Activated B cell treated with CpG ODN at 0.5 μM for 24 hours (primary cell): ENCODE measurements at places on chromosomes 2 and 18. TPM values are rescaled to one million over a fixed set of nuclear protein-coding genes. Genes with fewer than 3 reads are reported as not detected.

ELOA2 gene
- not detected in 2 replicates for total RNA-seq

- no peak overlapping the region for H3K27ac ChIP-seq
- H3K36me3 ChIP-seq: no peaks in the 10 kb centered on the region
- H3K4me1 ChIP-seq: no peaks in the 10 kb centered on the region
- no peak overlapping the region for H3K4me3 ChIP-seq
These were observed 233.7 kb downstream of the MYCN start for GRCh38 chr2:16173893-16174692.

- DNase-seq: no peak
- peaks cover 18% of the 10 kb centered on the region for H3K4me1 ChIP-seq
- peaks cover 3% of the 10 kb centered on the region for H3K27me3 ChIP-seq
- no peak overlapping the region for H3K27ac ChIP-seq
- no peak overlapping the region for H3K4me3 ChIP-seq
These were observed 35.4 kb downstream of the INSIG2 start for GRCh38 chr2:118123561-118124232.

GRCh38 chr2:181679544-181679979, 755 bp downstream of the NEUROD1 start:
- peaks cover 63% of the 10 kb centered on the region for H3K27me3 ChIP-seq
- no peak overlapping the region for H3K4me3 ChIP-seq
- no peak overlapping the region for H3K27ac ChIP-seq
- DNase-seq: no peak
- no peaks in the 10 kb centered on the region for H3K36me3 ChIP-seq

DNA sequence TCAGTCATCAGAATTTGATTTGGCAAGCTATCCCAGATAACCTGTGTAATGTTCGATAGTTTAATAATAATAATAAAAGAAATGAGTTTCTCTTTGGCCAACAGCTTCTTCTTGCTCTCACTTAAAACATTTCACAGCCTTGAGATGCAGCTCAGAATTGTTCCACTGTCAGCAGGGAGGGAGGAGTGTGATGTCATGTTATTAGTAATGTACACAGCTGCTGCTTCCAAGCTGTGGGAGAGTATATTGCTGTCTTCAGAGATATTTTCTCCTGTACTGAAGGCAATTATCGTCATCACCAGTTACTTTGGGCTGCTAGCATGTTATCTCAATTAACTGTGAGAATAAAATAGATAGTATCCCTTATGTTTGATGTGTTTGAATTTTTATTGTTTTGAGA, 146.9 kb upstream of the MAP3K20 start:
- no peak overlapping the region for H3K27ac ChIP-seq
- H3K27me3 ChIP-seq: peaks cover 21% of the 10 kb centered on the region
- DNase-seq: no peak
- no peaks in the 10 kb centered on the region for H3K36me3 ChIP-seq

- no peaks in the 10 kb centered on the region for H3K27me3 ChIP-seq
- H3K36me3 ChIP-seq: no peaks in the 10 kb centered on the region
- H3K27ac ChIP-seq: peak overlapping the region; percentile 97
- peak overlapping the region; percentile 42 for H3K4me3 ChIP-seq
These were observed 22.8 kb upstream of the DGKD start for GRCh38 chr2:233331536-233331935.
